ENCODE measurements at places on chromosomes 5 and 9.

- no peak for DNase-seq
Observed at GRCh38 chr9:18795947-18796671, 236.9 kb downstream of the SAXO1 start.

DNA sequence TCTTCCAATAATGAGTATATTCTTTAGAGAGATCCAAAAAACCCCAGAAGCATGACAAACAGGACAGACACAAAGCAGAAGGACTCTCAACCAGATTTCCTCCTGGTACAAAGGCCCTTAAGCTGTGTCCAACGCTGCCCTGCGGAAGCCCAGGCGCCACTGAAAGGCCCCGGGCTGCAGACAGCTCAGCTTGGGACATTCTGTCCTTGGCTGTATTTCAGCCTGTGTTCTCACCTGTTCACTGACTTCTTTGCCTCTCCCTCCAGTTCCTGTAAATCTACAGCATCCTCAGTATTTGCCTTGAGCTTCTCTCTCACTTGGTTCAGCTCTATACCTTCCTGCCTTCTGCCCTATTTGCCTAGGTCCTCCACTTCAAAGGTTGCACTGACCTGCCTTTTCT lies 96.5 kb downstream of the SH3TC2 start:
- DNase-seq: no peak

DNA sequence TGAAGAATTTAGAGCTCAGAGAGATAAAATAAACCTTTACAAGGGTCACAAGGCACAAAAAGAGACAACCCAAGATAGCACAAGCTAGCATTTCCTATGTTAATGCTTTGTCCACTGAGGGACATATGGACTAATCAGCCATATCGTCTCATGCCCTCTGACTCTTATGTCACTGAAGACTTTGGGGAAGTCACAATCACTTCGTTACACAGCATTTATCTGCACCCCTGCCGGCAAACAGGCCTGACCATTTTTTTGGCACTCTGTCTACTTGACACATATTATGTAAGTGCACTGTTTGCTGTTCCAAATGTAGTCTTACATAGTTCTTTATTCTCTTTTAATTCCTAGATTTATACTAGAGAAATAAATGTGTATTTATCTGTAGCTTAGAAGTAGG lies 13.9 kb upstream of the BNC2 start:
- no peak for DNase-seq

DNA sequence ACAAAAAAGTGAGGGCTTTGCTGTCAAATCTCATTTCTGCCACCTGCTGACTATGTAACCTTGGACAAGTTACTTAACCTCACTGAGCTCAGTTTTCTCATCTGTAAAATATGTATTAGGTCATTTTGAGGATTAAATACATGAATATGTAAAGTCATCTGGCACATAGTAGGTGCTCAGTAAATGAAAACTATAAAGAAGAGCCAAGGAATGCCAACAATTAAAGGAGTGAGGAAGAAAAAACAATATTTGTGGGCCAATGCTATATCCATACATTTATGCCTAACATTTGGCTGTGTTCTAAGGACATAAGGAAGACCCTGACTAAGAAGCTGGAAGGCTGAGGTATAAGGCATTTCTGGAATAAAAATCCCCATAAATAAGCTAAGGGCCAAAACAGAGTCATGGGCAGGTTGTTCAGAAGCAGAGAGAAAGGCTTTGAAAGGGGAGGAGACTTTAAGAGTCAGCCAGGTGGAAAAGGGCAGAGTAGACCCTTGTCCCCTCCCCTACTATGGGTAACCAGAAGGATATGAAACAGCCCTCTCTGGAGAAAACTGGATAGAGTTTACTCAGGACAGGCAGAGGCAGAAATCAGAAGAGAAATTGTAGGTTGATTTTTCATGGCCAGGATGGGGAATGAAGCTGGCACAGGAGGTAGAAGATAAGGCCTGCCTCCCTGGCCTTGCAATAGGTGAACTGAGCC lies 47.6 kb upstream of the SIL1 start:
- DNase-seq: no peak

DNA sequence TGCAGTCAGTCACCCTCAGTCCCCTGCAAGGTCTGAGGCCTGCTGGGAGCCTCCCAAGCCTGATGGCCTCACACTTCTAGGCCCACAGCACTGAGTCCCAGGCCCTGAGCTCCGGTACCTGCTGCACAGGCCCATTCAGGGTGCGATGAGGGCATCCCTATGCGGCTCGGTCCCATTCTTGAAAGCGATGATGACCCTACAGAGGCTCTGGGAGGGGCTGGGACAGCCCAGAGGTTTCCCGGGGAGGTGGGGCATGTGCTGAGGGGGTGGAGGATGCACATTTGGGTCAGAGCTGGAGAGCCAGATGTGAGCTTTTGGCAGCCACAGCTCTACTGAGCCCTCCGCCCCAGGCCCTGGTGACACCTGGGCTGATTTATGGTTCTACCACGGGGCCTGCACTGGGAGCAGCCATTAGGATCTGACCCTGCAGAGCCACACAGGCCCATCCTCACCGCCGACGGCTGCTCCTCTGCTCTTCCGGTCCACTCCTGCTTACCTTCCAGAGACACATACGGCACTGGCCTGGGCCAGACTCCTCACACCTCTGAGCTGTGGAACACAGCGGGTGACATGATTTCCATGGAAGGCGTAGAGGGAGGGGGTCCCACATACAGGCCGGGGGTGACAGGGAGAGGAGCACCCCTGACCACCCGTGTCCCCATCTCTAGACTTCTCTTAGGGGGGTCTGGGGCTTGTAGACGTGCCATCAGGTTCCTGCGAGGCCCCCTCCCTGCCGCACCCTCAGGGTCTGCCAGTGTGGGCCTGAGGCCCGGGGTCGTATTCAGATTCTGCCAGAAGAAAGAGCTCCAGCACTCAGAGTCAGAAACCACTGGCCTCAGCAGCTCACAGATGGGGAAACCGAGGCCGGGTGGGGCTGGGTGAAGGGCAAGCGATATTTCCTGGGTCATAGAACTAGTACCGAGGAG lies 53.4 kb downstream of the COL23A1 start:
- no peak for DNase-seq
